Amniotic epithelial cell (primary cell): ENCODE measurements at places on chromosomes 12 and 14.

- no peak for DNase-seq
These were observed 178.5 kb downstream of the KIF26A start for GRCh38 chr14:104316723-104317491.

DNA sequence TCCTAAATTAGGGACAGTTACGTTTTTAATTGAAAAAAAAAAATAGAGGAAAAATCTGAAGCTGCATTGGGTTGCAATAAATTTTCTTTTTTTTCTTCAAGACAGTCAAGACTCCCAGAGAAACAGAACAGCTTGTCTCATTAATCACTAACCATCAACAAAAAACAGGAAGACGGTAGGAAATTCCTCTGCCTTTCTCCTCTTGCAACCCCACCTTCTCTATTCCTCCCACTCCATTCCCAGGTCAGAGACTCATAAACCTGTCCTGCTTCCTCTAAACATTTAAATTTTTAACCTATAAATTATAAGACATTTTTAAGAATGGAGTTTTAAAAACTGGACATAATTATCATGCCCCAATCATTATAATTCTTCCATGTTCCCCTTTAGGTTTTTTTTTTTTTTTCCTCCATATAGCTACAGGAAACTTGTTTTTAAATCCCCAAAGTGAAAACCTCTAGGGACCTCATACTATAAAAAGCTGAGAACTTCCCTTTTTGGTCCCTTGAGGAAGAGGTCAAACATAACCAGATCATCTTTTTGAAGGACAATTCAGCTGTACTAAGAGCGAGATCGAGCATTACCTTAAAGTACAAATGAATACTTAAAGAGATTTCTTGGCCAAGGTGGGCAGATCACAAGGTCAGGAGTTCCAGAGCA is 36.0 kb downstream of the CPM start:
- peak; percentile 67 for DNase-seq

DNA sequence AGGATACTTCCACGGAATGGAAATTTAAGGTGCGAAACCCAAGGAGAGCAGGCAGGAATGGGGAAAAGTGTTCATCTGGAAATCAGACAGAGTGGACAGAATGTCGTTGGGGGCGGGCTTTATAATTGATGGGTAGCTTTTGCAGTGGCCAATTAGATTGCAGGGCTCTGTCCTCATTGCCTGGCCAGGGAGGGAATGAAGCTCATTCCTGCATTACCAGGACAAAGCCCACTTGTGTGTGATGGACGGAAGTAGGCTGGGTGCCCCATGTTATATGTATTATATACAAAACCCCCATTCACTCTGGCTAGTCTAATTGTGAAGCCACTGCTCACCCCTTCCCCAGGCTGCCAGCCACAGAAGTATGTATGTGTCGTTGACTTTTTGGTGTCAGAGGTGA is 23.6 kb downstream of the ZNF664 start:
- no peak for DNase-seq

GRCh38 chr12:51245476-51246253 is 7.0 kb downstream of the DAZAP2 start:
- DNase-seq = no peak

GRCh38 chr12:66288121-66288520 is 14.2 kb upstream of the HELB start:
- DNase-seq = no peak

DNA sequence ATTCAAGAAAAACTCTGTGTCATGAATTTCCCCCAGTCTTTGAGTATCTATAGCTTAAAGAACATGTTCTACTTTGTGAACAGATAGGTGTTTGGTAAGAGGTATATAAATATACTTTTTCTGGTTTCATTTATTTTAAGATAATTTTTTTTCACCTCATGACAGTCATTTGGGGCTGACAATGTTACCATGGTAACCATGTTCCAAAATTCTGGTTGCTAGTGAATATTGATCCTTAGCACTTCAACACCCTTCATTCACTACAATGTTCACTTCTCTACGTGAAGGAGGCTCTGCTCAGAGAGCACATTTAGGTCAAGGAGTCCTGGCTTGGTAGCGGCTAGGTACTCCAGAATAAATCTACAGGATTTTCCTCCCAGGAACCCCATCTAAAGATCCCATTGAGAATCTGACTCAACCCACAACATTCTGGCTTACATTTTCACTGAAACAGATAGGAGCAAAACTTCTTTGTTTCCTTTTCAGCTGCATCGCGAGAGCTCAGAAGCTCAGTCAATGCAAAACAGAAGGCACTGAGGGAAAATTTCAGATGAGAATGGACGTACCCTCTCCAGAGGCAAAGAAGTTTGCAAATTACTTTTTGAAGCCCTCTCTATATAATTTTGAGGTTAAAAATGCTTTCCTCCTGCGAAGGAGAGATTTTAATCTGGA is 93.6 kb downstream of the ARF6 start:
- DNase-seq = peak; percentile 54

- DNase-seq = no peak
These were observed 11.5 kb downstream of the ADGRD1 start for GRCh38 chr12:130965214-130965613.

- no peak for DNase-seq
These were observed 220.3 kb downstream of the KIF26A start for GRCh38 chr14:104358528-104359300.

GRCh38 chr12:58095002-58095401 is 153.6 kb downstream of the ATP23 start:
- no peak for DNase-seq
